ENCODE measurements at places on chromosomes 16 and 17.

DNA sequence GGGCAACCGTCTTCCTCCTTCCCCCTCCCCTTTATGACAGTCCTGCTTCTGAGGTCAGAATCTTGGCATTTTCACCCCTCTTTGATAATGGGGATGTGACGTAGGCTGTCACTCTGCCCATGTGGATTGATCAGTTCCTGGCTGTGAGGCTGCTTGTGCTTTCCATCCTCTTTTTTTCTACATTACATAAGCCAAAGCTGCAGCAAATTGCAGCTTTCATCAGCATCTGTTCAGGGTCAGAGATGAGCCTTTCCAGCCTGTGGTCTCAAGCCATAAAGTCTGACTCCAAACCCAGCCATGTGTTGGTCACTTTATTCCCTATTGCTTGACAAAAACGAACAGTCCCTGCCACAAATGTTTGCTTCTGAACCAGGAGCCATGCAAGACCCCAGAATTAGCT lies 535.1 kb downstream of the CDH11 start:
- no peak for DNase-seq

DNA sequence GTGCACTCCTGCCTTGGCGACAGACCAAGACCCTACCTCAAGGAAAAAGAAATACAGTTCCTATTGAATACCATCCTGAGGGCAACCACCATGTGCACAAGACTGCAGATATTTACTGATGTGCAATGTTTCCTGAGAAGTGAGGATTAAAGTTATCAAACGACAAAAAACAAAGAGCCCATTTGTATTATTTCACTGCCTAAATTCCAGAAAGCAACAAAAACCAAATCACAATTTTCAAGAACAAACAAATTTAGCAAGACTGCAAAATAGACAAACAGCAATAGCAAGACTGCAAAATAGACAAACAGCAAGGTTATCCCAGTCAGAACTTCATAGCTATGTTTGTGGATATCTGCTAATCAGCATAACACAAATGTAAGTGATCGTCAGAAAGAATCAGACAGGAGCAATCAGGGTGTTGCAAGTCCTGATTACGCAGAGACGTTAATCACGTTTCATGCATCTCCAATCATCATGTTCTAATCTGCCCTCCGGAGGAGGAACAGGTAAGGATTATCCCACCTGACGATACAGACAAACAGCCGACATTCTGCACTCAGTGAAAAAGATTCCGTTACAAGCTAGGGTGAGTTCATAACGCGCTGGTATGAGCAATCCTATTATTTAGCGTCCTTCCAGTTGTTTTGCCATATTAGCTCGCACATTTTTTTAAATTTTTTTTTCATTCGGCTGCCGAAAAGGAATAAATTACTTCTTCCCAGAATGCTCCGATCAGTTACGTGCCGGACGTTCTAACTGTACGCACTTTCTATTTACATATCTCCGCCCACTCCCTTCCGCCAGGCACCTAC lies 2.9 kb downstream of the TMEM107 start:
- DNase-seq, result peak; percentile 73

GRCh38 chr16:2056077-2056476 lies 8.3 kb downstream of the TSC2 start:
- DNase-seq, result no peak

GRCh38 chr17:19743101-19744100 lies 4.7 kb downstream of the ALDH3A1 start:
- DNase-seq, result no peak

DNA sequence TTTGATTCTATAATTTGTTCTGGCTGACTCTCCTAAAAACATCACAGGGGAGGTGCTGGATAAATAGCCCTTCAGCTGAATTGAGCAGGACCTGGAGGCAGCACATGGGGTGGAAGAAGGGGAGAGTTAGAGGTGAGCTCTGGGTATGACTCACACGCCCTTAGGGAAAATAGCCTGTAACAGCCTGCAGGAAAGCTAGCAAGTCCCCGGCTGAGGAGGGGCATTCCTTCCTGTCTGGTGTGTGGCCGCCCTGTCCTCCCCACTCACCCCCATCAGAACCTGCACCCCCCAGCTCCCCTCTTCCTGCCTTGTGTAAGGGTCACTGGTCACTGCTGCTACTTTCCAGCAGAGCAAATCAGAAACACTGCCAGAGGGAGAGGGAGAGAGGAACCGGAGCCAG lies 187.4 kb downstream of the C16orf95 start:
- DNase-seq, result no peak

DNA sequence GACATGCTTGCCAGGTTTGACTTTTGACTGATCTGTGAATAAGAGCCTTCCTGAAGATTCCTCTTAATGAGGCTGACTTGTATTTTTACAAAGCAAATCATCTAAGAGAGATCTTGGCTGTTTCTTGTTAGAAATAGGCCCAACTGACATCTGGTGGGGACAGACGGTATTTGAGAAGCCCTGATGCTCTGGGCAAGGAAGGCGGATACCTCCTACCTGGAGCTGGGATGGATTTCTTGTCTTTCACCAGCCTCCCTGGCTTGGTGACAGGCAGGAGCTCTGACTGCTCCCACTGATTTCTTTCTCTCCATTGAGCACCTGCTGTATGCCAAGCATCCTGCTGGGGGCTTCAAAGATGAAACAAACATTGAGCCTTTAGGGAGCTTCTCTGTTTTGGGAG lies 40.4 kb downstream of the AKAP1 start:
- DNase-seq, result no peak

DNA sequence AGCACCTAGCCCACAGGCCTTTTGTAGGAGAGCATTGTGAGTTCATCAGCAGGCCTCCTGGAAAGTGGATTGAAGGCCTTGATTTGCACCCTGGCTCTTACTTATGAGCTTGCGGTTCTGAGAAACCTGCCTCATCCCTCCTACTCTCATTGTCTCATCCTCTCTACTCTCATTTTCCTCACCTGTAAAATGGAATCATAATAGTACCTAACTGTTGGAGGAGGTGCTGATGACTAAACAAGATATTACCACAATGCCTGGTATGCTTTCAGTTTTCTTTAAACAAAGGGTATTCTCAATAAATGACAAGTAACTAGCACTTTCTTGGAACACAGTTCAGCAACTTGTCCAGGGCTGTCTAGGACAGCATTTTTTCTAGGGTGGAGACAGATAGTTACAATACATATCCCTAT lies 243.1 kb upstream of the MAF start:
- DNase-seq, result no peak

GRCh38 chr16:31108794-31109558 lies 790 bp downstream of the BCKDK start:
- DNase-seq, result no peak

GRCh38 chr16:75250809-75251279 lies 580 bp downstream of the BCAR1 start:
- DNase-seq, result no peak

DNA sequence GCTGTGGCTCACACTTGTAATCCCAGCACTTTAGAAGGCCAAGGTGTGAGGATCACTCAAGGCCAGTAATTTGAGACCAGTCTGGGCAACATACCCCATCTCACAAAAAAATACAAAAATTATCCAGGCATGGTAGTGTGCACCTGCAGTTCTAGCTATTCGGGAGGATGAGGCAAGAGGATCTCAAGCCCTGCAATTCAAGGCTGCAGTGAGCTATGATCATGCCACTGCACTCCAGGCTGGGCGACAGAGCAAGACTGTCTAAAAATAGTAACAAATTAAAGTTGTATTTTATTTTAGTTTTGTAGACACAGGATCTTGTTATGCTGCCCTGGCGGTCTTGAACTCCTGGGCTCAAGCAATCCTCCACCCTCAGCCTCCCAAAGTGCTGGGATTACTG lies 18.2 kb downstream of the USP31 start:
- no peak for DNase-seq

DNA sequence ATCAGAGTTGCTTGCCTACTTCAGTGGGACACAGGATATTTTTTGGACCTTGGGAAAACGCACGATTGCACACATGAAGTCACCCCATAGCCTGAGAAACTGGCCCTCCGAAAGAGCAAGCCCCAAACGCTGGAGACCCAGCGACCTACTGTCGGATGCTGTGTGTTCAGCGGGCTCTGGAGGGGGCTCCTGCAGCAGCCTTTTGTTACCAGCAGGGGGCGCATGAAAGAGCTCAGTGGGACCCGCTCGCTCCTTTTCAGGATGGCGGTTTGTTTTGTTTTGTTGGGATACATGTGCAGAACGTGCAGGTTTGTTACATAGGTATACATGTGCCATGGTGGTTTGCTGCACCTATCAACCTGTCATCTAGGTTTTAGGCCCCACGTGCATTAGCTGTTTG lies 28.4 kb downstream of the MYH3 start:
- DNase-seq, result no peak

DNA sequence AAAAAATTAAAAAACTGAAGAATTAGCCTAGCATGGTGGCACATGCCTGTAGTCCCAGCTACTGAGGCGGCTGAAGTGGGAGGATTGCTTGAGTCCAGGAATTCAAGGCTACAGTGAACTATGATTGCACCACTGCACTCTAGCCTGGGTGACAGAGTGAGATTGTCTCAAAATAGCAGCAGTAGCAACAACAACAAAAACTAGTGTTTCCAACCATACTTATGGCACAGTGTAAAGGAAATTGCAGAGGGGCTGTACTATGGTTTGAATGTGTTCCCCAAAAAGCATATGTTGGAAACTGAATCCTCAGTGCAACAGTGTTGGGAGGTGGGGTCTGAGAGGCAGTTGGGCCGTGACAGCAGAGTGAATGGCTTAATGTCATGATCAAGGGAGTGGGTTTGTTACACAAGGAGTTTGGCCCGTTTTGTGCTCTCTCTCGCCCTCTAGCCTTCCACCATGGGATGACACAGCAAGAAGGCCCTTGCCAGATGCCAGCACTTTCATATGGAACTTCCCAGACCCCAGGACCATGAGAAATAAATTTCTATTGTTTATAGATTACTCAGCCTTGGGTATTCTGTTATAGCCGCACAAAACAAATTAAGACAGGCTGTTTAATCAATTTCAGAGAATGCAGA lies 70.0 kb downstream of the PGS1 start:
- no peak for DNase-seq

GRCh38 chr16:71409011-71409775 lies 32.7 kb downstream of the TLE7 start:
- DNase-seq, result no peak

DNA sequence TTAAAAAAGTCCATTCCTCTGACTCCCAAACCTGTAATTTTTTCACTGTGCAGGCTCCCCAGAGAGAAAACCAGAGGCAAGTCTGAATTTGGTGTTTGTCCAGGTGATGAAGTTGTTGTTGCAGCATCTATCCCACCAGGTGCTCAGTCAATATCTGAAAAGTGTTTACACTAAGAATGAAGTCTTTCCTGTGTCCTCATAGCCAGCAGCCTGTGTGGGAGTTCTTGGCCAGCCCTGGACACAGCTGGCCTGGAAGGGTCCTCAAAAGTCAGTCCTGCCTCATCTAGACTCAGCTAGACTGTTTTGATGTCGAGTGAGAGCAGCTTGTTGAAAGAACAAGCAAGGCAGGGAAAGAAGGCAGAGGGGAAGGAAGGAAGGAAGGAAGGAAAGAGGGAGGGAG lies 3.3 kb upstream of the PMP22 start:
- no peak for DNase-seq

DNA sequence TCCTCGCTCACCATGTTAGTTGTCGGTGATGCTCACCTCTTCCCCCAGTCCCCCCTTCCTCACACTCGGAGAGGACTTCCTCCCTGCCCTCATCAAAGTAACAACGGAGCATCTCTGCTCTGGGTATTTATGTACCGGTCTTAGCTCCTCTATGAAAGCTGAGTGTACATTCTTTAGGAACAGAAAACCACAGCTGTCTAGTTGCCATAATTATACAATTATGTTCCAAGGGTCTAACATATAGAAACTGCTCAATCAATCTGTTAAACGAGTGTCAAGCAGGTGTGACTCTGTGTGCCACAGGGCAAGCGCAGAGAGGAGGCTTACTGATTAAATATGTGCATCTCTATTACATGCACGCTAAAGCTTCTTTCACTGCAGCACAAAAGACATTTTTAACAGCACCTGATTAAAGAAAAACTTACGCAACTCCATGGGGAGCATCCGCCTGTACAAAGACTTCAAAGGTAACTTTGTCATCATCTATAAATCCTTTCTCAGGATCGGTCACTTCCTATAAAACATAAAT lies 37.8 kb downstream of the LITAFD start:
- no peak for DNase-seq

- DNase-seq, result no peak
Observed at GRCh38 chr17:72366626-72367025, 245.8 kb downstream of the SOX9 start.

DNA sequence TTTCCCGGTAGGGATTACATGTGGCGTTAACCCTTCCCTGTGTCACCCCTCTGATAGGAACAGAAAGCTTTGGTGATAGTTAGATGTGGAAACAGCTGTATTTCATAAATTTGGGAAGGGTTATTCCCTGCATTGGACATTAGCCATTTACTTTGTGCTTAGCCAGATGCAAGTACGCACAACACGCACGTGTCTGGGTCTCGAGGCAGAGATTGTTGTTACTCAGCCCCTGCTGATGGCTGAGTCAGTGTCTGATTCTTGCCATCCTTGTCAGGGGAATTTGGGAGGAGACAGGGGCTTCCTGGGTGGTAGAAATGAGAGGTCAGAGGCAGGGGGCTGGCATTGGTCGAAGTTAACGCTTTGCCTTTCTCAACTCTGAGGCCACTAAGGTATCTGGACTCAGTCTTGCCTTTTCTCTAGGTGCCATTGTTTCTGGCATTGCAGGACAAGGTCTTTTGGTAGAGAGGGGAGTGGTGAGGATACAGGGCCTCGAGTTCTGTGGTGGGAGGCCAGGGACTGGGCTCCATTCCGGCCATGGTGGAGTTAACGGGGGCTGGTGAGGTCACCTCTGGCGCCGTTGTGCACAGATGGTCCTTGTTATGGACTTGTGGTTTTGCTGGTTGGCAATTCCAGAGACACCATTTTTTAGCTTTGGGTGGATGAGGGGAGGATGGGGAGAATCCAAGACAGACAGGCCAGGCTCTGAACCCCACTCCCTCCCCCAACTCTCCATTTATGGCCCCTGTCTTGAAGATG lies 8.2 kb downstream of the MMP2 start:
- no peak for DNase-seq

DNA sequence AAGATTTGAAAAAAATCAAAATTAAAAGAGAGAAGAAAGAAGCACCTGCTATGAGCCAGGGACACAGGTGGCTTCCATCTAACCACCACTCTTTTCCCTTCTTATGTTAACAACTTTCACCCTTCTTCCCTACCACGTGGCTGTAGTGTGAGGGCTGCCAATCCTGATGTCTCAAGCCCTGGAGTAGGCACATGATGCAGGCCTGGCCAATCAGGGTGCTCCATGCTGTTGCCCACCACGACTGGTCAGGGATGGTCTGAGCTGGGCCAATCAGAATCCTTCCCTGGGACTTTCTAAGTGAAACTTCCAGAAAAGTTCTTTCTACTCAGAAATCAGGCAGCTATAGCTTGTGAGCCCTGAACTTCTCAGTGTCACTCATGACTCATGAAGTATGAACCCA lies 140.7 kb downstream of the SDK2 start:
- DNase-seq, result no peak
